Hematopoietic multipotent progenitor cell treated with erythropoietin and hydrocortisone succinate and interleukin-3 and kit ligand, for 4 days (in vitro differentiated cells): ENCODE measurements at places on chromosomes 7 and 10.

DNA sequence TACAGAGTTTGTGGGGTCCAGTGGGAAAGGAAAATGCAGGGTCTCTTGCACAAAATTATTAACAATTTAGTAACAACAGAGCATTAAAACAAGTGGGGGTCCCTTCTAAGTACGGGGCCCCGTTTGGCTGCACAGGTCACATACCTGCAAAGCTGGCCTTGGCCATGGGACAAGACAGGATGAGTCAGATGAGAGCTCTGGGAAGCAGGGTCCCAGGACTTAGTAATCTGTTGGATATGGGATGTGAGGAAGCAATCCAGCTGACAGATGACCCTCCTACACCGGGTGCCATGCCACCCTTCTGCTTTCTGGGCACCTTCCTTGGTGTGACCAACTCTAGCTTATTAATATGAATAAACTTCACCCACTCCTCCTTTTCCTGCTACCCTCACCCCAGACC is 3.2 kb upstream of the DUSP5 start:
- DNase-seq = no peak

DNA sequence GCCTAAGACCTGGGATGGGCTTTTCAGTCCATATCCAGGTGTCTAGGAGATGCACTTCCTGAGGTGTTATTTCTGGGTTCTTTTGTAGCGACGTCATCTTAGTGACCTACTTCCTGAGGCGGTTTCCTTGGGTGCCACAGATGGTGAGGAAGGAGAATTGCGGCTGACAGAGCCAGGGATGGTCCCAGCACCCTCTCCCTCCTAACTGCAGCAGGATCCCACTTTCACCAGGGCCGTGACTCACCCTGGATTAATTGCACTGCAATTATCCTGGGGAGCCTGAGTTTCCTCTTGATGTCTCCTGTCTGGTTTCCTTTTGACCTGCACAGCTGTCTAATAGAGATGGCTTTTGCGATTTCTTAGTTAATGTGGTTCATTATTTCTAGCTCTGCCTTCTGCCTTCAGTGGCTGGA is 271.7 kb downstream of the TCF7L2 start:
- DNase-seq = peak; percentile 5

GRCh38 chr10:90213346-90213745 is 512.0 kb downstream of the KIF20B start:
- no peak for DNase-seq

DNA sequence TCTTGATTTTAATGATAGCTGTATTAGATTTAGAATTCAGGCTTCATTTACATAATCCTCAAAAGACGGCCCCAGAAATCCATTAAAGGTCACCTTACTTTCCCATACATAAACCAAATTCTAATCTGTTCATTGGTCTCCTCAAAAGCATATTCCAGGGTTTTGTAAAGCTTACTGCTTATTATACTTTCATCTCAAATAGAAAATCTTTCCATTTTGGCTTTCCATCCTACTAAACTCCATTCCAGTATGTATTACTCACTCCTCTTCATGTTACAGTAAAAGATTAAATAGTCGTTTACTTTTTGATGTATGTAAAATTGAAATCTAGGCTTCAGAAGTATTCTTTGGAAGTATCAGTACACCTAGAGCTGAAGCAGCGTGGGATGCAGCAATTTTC is 143.5 kb upstream of the LRRN3 start:
- no peak for DNase-seq

DNA sequence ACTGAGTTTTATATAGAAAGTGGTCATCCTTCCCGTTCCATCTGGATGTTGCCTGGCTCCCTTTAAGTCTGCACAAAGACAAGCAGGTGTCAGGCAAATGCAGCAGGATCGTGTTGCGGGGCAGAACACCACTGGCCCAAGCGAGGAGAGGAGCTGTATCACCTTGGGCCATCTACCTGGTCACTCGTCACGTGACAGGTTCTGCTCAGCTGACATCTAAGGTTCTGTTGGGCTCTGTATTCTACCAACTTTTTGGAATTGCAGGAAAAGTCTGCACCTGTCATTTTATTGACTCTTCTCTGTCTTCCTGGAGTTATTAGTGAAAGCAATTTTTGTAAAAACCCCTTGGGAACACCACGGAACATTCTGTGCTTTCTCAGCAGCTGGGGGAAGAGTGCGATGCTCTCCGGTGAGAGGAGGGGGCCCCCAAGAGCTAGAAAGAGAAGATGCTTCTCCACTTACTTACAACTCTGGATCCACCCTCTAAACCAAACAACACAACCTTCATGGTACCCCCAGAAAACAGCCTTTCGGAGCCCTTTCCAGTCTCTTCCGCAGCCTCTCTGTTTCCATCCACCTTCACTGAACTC is 83.4 kb upstream of the NMT2 start:
- DNase-seq = no peak

DNA sequence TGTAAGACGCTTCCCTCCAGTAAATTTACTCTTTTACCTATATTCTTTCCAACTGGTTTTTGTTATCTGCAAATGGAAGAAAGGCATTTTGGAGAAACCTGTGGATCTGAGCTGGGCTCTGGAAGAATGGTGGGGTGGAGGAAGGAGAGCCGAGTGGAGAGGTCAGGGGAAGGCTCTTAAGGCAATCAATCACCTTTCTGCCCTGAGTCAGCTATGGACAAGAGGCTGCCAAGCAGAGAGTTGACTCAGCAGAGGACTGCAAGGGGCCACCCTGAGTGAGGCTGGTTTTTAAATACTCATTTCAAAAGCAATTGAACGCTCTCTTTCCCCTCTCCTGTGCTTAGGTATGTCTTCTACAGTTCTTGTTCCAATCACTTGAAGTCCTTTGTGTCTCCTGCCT is 81.8 kb downstream of the SPAG6 start:
- DNase-seq = no peak

- DNase-seq = no peak
Measured at GRCh38 chr7:24891311-24891735, 88.7 kb downstream of the OSBPL3 start.

DNA sequence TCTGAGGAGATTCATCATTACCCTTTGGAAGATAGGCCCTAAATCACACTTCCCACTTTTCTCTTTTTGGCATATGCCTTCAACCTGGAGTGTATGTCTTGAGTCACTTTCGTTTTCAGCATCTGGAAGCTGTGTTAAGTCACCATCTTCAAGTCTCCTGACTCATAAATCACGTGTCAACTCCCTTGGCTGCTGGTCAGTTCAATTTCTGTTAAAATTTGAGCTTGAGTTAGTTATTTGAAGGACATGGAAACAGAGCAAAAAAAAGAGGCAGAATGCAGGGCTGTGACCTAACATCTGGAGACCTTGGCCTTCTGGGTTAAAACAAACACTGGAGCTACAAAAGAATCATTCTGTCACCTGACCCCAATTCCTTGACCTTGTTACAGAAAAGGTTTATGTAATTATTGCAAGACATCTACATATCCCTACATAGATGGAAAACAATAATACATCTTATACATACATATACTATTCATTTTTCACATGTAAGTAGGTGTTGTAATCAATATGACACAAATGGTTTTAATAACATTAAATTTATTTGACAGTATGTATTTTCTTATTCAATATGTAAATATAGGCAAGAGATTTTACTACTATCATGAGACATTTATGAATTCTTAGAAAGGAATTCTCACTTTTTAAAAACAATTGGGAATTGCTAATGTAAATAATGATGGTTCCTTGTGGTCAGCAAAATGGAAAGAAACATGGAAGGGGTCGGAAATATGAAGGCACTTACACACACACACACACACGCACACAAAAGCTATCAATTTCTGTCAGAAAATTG is 169.7 kb upstream of the PHYHIPL start:
- DNase-seq = no peak

GRCh38 chr7:11210374-11210773 is 236.7 kb downstream of the PHF14 start:
- no peak for DNase-seq

- DNase-seq = no peak
Measured at GRCh38 chr10:123517426-123517825, 148.7 kb upstream of the GPR26 start.

DNA sequence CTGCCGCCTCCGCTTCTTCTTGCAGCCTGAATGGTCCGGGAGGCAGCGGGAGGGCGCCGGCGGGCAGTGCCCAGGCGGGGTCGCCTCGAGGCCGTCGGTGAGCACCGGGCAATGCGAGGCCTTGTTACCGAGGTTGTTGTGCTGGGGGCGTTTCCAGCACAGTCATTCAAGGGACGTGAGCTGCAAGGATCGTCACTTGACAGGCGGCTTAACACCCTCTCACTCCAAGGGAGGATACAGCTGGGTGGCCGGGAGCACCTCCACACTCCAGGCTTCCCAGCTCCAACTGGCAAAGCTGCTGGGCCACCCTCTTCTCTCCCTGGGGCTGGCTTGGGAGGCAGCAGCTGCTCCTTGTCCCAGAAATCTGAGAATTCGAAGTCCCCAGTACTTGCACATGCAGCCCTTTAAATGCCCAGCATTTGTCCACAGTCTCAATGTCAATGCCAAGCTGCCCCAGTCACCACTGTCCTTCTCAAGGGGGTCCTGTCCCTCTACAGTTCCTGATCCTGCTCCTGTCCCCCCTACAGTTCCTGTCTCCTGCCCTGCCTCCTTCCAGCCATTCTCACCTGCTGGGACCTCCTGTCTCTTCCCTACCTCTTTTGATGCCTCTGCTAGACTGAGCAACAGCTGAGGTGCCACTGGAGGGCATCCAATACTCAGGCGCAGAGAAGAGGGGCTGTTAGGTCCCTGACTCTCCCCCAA is 4.4 kb upstream of the HOXA11 start:
- no peak for DNase-seq

- DNase-seq = peak; percentile 18
Measured at GRCh38 chr10:116120688-116121455, 152.1 kb downstream of the GFRA1 start.

- DNase-seq = no peak
Measured at GRCh38 chr7:38321515-38321944, 48.1 kb upstream of the TARP start.

- no peak for DNase-seq
Measured at GRCh38 chr10:23581906-23582450, 143.1 kb downstream of the OTUD1 start.

- no peak for DNase-seq
Measured at GRCh38 chr10:11236234-11236633, 218.6 kb downstream of the CELF2 start.

GRCh38 chr7:2559283-2559950 is 638 bp downstream of the IQCE start:
- peak; percentile 54 for DNase-seq

- no peak for DNase-seq
Measured at GRCh38 chr10:59864141-59864962, 42.0 kb downstream of the CCDC6 start.

GRCh38 chr10:1264001-1264400 is 207.8 kb downstream of the WDR37 start:
- no peak for DNase-seq

DNA sequence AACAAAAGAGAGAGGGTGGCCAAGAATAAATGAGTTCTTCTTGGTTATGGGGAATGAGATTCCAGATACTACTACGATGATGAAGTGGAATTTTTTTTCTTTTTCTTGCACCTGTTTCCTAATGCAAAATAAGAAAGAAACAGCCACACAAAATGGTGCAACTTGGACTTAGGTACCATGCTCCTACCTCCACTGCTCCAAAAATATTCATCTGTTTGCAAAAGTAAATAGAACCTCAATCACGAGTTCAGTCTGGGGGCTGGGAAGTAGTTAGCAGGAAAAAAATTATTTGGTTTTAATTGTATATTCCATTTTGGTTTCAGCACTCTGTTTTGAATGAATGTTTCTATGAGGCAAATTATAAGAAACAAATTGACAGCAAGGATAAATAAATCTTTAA is 73.5 kb downstream of the SLC25A13 start:
- no peak for DNase-seq

GRCh38 chr7:156778201-156778600 is 114.8 kb downstream of the LMBR1 start:
- DNase-seq = peak; percentile 7

GRCh38 chr10:26798298-26798697 is 62.5 kb downstream of the ABI1 start:
- no peak for DNase-seq

GRCh38 chr10:47337310-47337709 is 10.9 kb upstream of the RBP3 start:
- peak; percentile 57 for DNase-seq

DNA sequence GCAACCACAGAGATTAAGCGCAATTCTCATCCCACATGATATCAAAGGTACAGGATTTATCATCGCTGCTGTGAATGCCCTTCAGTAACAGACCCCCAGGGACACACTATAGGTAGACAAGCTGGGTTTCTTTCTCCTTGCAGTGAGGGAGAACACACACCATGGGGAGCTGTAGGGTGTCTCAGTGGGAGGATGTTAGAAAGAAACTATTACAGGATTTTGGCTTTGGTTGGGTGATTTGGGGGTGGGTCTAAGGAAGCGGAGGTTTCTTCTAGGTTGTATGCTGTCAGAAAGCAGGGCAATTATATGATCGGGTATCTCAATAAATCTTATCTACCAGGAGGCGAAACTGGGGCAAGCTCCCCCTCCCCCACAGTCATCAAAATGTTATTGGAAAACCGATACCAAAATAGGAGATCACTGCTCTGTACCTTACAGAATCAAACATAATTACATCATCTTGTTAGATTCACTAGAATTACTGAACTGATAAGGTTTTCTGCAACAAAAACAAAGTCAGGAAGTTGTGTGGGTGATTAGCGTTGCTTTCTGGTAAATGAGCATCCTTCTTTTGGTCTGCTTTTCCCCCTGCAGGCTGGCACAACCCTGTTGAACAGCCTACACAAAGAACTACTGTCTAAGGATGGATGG is 209.7 kb downstream of the TEX36 start:
- no peak for DNase-seq

DNA sequence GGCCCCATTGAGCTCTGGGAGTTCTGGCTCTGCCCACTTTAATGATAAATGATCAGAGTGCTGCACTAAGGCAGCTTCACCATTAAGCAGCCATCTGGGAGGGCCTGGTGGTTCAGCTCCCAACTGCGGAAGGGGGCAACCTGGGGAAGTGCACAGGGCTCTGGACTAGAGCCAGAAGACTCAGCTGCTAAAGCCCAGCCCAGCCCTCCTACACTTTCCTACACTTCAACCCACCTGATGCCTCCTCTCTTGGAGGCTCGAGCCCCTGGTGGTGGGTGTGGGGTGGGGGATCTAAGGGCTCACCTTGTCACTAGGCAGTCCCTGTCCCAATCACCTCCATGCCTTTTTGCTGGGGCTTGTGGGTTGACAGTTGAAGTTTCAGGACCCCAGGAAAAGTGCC is 60.6 kb upstream of the ANTXRL start:
- peak; percentile 24 for DNase-seq

DNA sequence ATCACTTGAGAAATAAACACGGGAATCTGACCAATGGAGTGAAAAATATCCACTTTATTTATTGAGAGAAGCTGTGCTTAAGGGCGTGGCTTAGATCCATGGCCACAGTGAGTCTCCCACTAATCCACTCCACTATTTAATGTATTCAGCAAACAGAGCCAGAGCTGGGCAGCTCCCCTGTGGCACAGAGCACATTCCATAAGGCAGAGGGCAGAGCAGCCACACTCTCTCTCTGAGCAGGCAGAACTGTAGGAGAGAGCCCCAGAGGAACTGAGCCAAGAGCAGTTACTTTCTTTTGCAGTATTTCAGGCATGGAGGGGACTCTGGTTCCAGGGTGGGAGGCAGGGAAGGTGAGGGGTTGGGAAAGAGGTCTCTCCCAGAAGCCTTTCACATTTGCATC is 106.0 kb downstream of the GALNT17 start:
- DNase-seq = no peak

GRCh38 chr7:25922296-25922695 is 229.7 kb upstream of the NFE2L3 start:
- no peak for DNase-seq

- DNase-seq = peak; percentile 61
Measured at GRCh38 chr10:87818505-87819288, 671 bp upstream of the ATAD1 start.

GRCh38 chr10:48399056-48399541 is 92.6 kb downstream of the MAPK8 start:
- DNase-seq = no peak

- no peak for DNase-seq
Measured at GRCh38 chr7:38025815-38026214, 105.4 kb downstream of the EPDR1 start.
